Kidney (tissue), 22 donors: ENCODE measurements at places on chromosomes 6 and 20. TPM values are rescaled to one million over a fixed set of nuclear protein-coding genes. Genes with fewer than 3 reads are reported as not detected.

LST1 gene
- polyA plus RNA-seq = 14.8 TPM

SLPI gene
- 105 TPM for polyA plus RNA-seq

PTP4A1 gene
- polyA plus RNA-seq = 16.5 TPM

C20orf144 gene
- polyA plus RNA-seq = not detected

DNA sequence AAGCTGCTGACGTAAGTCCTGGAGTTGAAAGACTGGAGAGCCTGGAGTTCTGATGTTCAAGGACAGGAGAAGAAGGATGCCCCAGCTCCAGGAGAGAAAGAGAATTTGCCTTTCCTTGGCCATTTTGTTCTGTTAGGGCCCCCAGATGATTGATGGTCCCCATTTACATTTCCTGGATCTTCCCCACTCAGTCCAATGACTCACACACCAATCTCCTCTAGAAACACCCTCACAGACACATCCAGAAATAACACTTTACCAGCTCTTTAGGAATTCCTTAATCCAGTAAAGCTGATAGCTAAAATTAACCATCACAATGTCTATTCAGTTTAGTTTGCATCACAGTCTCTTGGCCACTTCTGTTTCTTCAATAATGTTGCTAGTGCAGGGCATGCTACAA, 260.2 kb upstream of the IRAK1BP1 start:
- no peak for DNase-seq

GRCh38 chr20:46689754-46690085, 476 bp upstream of the TP53RK start:
- DNase-seq = no peak

DNA sequence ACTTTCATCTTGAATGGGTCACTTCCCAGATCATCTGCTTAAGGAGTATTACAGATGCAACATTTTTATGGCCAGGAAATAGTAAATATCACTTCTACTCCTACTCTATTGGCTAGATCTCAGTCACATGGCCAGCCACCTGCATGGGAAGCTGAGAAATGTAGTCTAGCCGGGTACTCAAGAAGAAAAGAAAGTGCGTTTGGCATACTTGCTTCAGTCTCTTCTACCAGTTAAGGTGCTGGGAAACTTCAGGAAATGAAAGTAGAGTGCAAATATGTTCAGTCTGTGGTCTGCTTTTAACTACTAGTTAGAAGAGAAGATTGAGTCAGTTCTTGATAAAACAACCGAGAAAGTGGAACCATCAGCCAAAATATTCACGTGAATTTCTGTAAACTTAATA, 129.2 kb downstream of the PDSS2 start:
- DNase-seq = no peak

GRCh38 chr20:20624914-20625313, 87.5 kb downstream of the RALGAPA2 start:
- no peak for DNase-seq

DNA sequence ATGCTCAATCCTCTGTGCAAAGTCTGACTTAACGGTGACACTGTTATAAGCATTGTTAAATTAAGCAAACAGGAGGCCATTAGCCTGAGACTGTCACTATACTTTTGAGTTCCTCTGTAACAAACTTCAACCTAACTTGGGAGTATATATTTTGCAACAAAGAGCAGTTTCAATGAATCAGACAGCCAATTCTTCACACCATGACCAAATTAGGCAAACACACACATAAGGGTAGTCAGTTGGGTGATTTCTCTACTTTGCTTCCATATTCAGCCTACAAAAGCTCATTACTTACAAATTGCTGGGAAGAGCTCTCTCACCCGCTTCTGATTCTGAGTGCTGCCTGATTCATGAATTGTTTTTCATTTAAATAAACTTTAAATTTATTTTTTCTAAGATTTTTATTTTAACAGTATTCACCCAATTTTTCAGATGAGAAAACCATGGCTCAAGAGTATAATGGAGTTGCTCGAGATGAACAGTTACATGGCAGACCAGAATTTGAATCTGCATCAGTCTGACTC, 60.5 kb downstream of the HACE1 start:
- DNase-seq = no peak

- no peak for DNase-seq
Measured at GRCh38 chr20:32088759-32089158, 20.8 kb upstream of the TM9SF4 start.

DNA sequence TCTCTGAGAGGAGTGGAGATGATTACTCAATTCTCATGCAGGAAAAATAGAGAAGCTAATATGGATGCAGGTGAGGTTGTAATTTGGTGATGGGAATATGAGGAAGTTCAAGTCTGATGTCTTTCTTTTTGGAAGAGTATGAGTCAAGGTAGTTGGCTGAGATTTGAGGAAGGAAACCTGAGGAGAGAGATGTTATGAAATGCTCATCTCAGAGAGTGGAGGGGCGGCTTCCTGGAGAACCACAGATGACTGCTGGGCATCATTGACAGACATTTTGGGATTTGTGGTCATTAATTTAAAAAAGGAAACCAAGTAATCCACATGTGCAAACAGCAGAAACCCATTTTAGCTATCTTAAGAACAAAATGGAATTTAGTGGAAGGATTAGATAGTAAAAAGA, 72.5 kb upstream of the UST start:
- no peak for DNase-seq
